EH (cell line): ENCODE measurements at places on chromosomes 11 and 22.

DNA sequence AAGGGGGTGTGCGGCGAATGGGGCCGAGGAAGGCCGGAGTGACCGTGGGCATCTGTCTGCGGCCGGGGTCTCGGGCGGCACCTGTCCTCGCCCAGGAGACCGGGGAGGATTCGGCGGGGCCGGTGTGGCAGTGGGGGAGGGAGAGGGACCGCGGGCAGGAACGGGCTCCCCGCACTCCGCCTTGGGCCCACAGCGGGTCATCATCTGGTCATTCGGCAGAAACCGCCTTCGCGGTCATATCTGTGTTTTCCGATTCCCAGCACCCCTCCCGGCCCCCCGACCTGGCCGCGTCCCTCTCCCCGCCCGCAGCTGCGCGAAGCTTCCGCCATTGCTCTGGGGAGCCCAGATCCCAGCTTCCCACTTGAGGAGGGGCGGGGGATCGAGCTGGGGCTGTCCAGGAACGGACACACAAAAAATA lies 824 bp upstream of the CBX6 start:
- peak; percentile 45 for DNase-seq

DNA sequence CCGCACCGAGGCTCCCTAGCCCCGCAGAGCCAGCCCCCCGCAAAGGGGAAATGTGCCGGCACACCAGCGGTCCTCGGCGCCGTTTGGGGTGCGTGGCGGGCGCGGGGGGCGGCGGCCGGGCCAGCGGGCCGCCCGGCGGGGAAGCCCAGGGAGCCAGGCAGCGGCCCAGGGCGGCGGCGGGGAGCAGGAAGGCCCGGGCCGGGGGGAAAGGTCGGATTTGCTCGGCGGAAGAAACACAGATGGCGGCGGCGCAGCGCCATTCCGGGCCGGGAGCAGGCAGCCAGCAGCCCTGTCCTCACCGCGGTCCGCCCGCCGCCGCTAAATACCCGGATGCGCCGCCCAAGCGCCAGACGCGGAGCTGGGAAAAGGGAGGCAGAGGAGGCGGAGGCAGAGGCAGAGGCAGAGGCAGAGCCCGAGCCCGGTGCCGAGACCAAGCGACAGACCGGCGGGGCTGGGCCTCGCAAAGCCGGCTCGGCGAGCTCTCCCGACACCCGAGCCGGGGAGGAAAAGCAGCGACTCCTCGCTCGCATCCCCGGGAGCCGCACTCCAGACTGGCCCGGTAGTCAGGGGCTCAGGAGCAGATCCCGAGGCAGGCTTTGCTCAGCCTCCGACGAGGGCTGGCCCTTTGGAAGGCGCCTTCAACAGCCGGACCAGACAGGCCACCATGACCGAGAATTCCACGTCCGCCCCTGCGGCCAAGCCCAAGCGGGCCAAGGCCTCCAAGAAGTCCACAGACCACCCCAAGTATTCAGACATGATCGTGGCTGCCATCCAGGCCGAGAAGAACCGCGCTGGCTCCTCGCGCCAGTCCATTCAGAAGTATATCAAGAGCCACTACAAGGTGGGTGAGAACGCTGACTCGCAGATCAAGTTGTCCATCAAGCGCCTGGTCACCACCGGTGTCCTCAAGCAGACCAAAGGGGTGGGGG lies 2.6 kb upstream of the GCAT start:
- peak; percentile 87 for DNase-seq

DNA sequence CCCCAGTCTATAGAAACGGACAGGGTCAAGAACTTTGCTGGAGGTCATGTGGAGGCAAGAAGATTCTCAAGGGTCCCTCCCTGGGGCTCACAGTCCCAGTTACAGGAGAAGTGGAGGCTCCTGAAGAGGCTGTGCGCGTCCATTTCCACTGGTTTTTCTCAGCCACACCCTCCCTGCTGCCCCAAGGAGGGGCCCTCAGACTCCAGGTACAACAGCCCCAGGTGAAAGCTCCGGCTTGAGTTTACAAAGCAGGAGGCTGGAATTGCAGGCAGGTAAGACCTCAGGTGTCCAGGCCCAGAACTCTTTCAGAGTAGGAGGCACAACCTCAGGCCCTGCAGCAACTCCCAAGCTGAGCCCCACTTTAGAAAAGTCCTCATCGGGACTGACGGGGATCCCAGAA lies 3.1 kb downstream of the SHANK2 start:
- DNase-seq: no peak

DNA sequence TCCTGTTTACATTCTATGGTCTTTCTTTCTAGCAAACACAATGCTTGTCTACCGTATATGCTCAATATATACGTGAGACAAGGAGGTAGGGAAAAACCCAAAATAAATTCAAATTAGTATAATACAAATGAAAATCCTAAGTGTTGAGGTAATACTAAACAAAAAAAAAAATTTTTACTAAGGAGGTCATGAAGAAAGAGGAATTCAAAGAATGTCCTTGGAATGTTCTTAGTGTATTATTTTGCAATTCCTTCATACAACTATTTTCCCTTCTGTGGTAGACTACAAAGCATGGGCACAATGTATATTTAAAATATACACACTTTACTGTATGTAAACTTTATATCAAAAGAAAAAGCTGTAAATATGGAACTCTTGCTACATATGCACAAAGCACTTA lies 36.4 kb downstream of the PIK3C2A start:
- DNase-seq: peak; percentile 71

DNA sequence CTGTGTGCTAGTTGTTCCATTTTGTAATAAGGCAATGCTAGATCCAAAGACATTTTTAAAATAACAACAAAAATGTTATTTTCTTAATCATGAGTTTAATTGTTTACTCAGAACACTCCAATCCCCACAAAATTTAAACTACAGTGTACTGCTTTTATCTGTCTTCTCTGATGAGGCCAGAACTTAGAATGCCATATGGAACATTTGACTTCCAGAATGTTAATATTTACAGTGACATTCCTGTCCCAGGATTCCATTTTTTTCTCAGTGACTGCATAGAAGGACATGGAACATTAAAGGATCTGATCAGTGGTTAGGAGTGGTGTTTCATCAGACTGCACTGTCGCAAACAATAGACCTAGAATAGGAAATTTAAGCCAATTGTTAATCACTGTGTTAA lies 494.9 kb upstream of the ARHGAP42 start:
- no peak for DNase-seq

GRCh38 chr11:5808500-5809121 lies at the start of gene OR52N2:
Gene OR52N2, plus strand, starts transcription at chr11:5808924. Its CDS starts 11,412 bp downstream, at chr11:5820336.
- peak; percentile 71 for DNase-seq

DNA sequence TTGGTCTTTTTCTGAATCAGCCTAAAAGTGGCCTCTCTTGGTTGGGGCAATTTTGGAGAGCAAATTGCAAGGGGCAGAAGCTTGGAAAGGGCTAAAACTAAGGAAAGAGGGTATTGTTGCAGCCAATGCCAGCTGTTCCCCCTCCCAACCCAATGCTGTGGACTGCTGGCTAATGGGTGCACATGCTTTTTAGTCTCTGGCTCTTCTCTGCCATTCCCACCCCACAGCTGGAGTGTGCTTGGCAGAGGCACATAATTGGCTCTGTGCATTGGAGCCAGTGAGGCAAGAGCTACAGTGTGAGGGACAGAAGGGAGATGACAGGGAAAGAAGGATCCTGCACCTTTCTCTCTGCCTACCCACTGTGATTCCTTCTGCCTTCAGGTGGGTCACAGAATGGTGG lies 140.0 kb downstream of the NECTIN1 start:
- no peak for DNase-seq

GRCh38 chr11:78291503-78292108 lies 102.9 kb downstream of the USP35 start:
- DNase-seq: no peak

- DNase-seq: no peak
Observed at GRCh38 chr22:44776605-44777363, 24.4 kb downstream of the ARHGAP8 start.

- DNase-seq: peak; percentile 62
Observed at GRCh38 chr11:46055371-46055770, 65.9 kb downstream of the PHF21A start.

GRCh38 chr22:28344918-28345703 lies 334.5 kb downstream of the TTC28 start:
- DNase-seq: peak; percentile 41

DNA sequence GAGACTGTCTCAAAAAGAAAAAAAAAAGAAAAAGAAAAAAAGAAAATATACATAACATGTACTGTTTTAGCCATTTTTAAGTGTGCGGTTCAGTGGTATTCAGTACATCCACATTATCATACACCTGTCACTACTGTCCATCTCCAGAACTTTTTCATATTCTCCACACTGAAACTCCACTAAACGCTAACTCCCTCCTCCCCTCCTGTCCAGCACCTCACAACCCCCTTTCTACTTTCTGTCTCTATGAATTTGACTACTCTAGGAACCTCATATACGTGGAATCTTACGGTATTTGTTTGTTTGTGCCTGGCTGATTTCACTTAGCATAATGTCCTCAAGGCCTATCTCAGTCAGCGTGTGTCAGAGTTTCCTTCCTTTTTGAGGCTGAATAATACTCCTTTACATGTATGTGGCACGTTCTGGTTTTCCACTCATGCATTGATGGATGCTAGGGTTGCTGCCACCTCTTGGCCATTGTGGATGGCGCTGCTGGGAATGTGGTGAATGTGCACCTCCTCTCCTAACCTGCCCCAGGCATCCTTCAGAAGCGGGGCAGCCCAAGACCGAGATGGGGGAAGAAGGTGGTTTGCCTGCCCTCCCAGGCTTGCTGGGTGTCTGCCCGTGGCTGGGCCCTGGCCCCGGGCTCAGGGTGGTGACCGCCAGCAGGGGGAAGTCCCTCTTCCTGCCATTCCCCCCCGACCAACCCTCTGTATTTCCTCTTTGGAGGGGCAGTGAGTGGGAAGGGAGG lies 60.5 kb downstream of the BCR start:
- DNase-seq: peak; percentile 30

DNA sequence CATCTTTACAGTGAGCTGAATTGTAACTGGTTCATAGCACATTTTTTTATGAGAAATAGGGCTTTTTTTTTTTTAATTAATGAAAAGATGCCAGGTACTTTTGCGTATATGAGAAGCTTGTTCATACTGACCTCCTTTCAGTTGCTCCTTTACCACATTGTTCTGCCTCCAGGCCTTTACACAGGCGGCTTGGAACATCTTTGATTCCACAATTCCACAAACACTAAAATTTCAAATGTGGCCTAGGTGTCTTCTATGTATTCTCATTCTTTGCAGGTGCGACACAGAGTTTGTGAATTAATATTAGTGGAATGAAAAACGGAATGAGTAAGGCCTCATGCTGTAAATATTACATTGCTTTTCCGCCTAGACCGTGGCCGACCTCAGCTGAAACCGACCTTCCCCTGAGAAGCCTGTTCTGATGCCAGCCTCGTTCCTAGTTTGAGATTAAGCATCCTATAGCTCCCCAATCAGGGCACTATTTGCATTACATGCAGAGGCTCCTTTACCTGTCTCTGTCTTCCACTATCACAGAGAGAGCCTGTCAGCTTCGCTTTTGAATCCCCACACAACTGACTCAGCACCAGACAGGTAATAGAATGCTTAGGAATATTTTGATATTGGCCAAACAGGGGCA lies 125.8 kb downstream of the LDLRAD3 start:
- no peak for DNase-seq

DNA sequence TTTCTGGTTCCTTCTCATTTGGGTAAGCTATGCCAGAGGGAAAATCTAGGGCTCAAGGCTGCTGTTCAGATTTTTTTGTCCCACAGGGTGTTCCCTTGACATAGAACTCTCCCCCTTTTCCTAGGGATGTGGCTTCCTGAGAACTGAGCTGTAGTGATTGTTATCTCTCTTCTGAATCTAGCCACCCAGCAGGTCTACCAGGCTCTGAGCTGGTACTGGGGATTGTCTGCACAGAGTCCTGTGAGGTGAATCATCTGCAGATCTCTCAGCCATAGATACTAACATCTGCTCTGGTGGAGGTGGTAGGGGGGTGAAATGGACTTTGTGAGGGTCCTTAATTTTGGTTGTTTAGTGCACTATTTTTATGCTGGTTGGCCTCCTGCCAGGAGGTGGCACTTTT lies 167.3 kb upstream of the PGR start:
- DNase-seq: peak; percentile 3

- DNase-seq: no peak
Observed at GRCh38 chr22:46259374-46259773, 3.8 kb downstream of the PKDREJ start.

DNA sequence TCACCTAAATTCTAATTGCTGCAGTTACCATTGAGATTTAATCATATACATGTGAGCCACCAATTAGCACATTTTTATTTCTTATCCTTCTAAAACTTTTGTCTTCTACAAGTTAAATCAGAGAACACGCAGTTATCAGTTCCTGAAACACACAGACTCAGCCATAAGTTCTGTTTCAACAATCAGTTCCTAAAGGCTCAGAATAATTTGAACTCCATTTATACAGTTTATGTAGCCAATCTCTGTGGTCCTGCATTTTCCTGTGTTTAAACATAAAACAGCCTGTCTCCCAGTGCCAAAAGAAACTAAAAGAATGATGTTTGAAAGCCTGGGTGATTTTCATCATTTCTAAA lies 2.9 kb downstream of the PLAAT3 start:
- DNase-seq: no peak

- no peak for DNase-seq
Observed at GRCh38 chr22:19117111-19117512, 5.1 kb downstream of the DGCR2 start.

- DNase-seq: no peak
Observed at GRCh38 chr11:13965337-13965736, 2.8 kb downstream of the SPON1 start.

DNA sequence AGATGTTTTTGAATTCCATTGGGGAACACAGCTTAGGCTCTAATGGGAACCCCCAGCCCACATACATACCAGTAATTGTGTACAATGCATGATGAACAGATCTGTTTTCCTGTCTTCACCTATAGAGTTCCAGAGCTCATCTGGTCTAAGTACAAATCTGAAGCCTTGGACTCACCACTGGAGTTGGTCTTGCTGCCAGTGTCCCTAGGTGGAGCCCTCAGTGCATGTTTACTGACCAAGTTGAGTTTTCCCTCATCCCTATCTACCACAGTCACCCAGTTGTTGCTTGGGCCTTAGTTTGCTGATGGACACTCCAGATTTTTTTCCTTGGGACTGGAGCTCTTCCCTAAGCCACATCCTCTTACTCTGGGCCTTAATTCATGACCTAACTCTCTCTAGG lies 159.2 kb upstream of the DDI1 start:
- peak; percentile 46 for DNase-seq

DNA sequence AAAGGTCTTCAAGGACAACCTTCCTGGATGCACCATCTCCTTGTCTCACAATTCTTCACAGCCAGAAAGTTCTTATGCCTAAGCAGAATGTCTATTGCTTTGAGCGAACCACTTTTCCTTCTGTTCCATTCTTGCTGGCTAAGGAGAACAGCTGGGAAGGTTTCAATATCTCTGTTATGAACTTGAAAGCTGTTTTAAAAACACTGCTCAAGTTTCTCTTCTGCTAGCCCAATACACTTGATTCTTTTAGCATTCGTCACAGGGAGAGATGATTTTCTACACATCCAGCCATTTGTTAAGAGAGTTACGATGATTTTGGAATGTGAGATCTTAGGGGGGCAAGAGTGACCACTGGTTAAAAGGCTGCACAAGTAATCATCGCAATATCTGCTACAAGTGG lies 249.3 kb downstream of the KIRREL3 start:
- peak; percentile 38 for DNase-seq

- DNase-seq: no peak
Observed at GRCh38 chr11:109590782-109591181, 168.8 kb downstream of the C11orf87 start.
